ENCODE measurements at places on chromosomes 1 and 21. TPM values are rescaled to one million over a fixed set of nuclear protein-coding genes. Genes with fewer than 3 reads are reported as not detected.

LCE2B gene
- 756 TPM for total RNA-seq

GRCh38 chr1:222064388-222065211, 322.7 kb upstream of the DUSP10 start:
- DNase-seq = no peak

DNA sequence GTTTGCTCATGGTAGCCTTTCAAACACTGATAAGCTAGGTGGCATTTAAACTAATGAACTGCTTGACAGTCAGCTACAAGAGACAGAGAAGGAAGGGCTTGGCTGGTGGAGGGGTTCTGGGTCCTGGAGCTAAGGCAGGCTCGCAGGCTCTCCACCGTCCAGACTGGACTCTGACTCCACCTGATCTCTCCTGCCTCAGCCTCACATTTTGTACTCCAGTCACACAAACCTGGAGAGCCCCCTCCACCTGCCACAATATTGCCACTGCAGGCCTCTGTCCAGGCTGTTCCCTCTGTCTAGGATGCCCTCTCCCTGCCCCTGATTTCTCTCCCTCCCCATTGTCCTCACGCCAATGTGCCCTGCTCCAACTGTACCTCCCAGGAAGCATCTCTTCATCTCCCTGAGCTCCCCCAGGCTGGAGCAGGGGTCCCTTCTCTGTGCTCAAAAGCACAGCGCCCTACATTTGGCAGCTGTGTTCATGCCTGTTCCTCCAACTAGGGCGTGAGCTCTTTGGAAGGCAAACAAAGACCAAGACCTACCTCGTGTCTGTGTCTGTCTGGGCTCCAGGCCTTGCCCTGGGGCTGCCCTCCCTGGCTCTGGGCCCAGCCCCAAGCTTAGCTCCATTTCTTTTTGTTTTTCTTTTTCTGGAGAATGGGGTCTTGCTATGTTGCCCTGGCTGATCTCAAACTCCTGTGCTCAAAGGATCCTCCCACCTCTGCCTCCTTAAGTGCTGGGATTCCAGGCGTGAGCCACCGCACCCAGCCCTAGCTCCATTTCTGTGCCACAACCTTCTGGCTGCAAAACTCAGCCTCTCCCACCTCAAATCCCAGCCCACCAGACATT, 2.9 kb downstream of the TIE1 start:
- no peak for DNase-seq

PCSK9 gene
- total RNA-seq = 1.5 TPM

INSRR gene
- not detected for total RNA-seq

GRCh38 chr1:21904454-21904703, 32.7 kb downstream of the HSPG2 start:
- DNase-seq = no peak

GRCh38 chr21:32993894-32994293, 31.8 kb upstream of the OLIG2 start:
- no peak for DNase-seq

DNA sequence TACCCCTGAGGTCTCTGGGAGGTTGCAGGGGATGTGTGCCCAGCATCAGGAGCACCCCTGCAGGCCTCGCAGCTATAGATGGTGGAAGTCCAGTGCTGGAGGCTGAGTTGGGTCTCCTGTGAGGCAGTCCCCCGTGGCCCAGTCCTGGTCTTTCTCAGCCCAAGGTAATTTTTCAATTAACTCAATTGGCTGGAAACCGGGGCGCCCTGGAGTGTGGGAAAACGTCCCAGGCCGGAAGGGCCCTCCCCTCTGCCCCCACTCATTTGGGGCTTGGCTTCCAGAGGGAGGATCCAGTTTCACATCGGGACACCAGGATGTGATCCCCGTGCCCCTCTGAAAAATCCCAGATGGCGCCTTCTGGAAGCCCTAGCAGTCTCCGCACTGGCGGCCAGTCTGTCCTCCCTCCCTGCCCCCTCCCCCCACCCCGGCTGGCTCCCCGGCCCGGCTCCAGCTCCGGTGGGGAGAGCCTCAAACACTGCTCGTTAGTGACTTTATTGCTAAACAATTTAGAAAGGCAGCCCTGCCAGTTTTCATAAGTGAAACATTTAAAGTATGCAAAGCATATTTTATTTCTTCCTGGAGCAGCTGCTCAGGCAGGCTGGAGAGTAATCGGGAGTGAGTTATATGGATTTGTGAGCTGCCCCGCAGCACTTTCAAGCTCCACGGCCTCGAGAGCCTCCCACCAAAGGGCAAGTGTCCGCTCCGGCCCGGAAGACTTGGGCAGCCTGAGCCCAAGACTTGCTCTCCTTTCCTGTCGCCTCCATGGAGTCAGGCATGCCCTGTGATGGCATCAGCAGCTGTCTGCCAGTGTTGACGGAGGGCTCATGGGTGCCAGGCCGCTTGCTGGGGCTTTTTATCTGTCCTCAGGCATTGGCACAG, 208.2 kb upstream of the TMEM51 start:
- DNase-seq = no peak
